ENCODE measurements at places on chromosomes 6 and 20. TPM values are rescaled to one million over a fixed set of nuclear protein-coding genes. Genes with fewer than 3 reads are reported as not detected.

THBD gene
- polyA plus RNA-seq: 1.8 TPM

FILIP1 gene
- polyA plus RNA-seq: 0.60 TPM

ATAT1 gene
- 3.0 TPM for polyA plus RNA-seq

MRPS26 gene
- 61.3 TPM for polyA plus RNA-seq

BTNL2 gene
- not detected for polyA plus RNA-seq

STX11 gene
- 4.2 TPM for polyA plus RNA-seq

FAM217A gene
- 0.03 TPM for polyA plus RNA-seq

BACH2 gene
- 5.6 TPM for polyA plus RNA-seq

LGSN gene
- 0.12 TPM for polyA plus RNA-seq

FBXL4 gene
- 4.9 TPM for polyA plus RNA-seq

DNA sequence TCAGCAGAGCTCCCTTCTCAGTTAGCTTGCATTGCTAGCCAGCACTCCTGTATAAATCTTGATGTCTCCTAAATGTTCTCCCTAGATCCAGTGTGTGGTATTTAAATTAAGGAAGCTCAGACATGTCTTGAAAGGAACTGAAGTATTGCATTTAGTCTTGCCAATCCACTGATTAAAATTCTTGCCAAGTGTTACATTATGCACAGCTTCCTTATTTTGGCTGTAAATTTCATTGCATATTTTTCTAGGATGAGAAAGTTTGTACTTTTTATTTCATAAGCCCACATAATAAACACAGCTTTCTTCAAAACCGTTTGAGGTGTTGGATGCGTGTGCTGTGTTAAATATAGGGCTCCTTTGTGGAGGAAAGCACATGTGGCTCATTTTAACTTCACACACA, 329.8 kb upstream of the FLRT3 start:
- H3K4me3 ChIP-seq: no peak overlapping the region
- no peak overlapping the region for H3K27ac ChIP-seq
- no peaks in the 10 kb centered on the region for H3K27me3 ChIP-seq
- H3K4me1 ChIP-seq: no peaks in the 10 kb centered on the region
- no peaks in the 10 kb centered on the region for H3K36me3 ChIP-seq

- H3K27me3 ChIP-seq: no peaks in the 10 kb centered on the region
- H3K4me1 ChIP-seq: no peaks in the 10 kb centered on the region
- no peaks in the 10 kb centered on the region for H3K36me3 ChIP-seq
- H3K4me3 ChIP-seq: no peak overlapping the region
- no peak for DNase-seq
Observed at GRCh38 chr20:41981746-41982145, 363.6 kb upstream of the CHD6 start.

DNA sequence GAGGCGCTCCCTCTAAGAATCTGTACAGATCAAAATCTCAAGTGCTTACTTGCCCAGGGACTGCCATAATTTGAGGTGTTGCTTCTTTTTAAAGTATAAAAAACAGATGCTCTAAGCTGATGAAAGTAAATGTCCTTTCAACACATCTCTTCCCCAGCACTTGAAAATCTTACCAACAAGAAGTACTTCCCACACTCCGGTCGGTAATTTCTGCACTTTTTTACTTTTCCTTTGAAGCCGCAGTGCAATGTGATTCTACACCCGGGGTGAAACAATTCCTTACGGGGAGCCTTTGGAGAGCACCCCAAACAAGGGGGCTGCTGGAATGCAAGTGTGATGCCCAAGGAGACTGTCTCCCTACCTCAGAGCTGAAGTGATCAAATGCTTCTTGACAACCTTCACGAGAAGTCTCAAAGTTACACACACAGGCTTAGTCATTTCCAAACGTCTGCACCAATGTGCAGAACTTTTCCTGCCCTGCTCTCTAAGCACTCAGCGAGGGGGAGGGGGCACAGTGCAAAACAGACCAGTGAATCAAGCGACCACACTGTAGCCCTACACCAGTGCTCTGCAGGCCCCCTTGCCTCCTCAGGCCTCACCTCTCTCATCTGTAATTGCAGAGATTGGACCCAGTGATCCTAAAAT, 56.7 kb downstream of the ATXN1 start:
- H3K27ac ChIP-seq: peak overlapping the region; percentile 74
- peak overlapping the region; percentile 35 for H3K4me3 ChIP-seq
- no peaks in the 10 kb centered on the region for H3K36me3 ChIP-seq
- H3K4me1 ChIP-seq: no peaks in the 10 kb centered on the region
- no peak for DNase-seq
- no peaks in the 10 kb centered on the region for H3K27me3 ChIP-seq

DNA sequence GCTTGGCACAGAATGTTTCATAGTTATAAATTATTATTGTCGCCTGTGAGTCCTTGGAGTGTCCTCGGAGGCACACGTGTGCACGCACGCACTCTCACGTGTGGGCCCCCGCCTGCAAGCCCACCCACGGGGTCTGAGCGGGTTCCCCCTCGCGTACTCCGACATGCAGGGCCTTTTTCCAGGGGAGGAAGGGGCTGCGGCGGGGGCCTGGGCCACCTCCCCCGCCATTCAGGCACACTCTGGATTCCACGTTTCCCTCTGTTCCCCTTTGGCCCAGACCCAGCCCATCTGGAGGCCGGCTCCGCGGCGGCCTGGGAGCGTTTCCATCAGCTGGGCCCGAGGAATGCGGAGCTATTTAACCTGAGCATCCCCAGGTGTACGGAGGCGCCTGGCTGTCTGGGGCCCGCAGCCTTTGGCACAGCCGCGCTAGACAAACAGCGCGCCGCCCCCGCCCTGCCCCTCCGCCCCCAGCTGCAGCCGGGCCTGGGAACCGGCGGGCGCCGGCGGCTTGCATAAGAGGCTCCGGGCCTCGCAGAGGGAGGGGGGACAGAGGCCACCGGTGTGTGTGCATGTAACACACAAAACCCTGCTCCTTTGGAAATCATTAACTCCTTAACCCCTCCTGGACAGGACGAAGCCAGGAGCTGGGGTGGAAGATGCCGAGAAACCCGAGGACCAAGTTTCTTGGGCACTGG, 3.3 kb downstream of the ID1 start:
- peak overlapping the region; percentile 91 for H3K27ac ChIP-seq
- H3K4me1 ChIP-seq: peaks cover 31% of the 10 kb centered on the region
- peaks cover 23% of the 10 kb centered on the region for H3K27me3 ChIP-seq
- no peak overlapping the region for H3K4me3 ChIP-seq

GRCh38 chr6:34053721-34054120, 92.2 kb downstream of the GRM4 start:
- no peaks in the 10 kb centered on the region for H3K36me3 ChIP-seq
- H3K27ac ChIP-seq: no peak overlapping the region
- no peaks in the 10 kb centered on the region for H3K27me3 ChIP-seq
- H3K4me3 ChIP-seq: no peak overlapping the region
- DNase-seq: no peak

- no peaks in the 10 kb centered on the region for H3K27me3 ChIP-seq
- DNase-seq: no peak
- no peaks in the 10 kb centered on the region for H3K4me1 ChIP-seq
- no peaks in the 10 kb centered on the region for H3K36me3 ChIP-seq
- no peak overlapping the region for H3K27ac ChIP-seq
Observed at GRCh38 chr6:170201361-170201760, 89.5 kb downstream of the DLL1 start.

- no peak overlapping the region for H3K4me3 ChIP-seq
- H3K4me1 ChIP-seq: no peaks in the 10 kb centered on the region
- no peaks in the 10 kb centered on the region for H3K36me3 ChIP-seq
- no peak overlapping the region for H3K27ac ChIP-seq
Observed at GRCh38 chr6:123770247-123770949, 33.3 kb upstream of the NKAIN2 start.

GRCh38 chr6:127515234-127515793, 3.8 kb downstream of the MTCL3 start:
- H3K4me1 ChIP-seq: no peaks in the 10 kb centered on the region
- DNase-seq: no peak
- H3K4me3 ChIP-seq: peak overlapping the region; percentile 71
- H3K36me3 ChIP-seq: no peaks in the 10 kb centered on the region
- H3K27me3 ChIP-seq: peaks cover 23% of the 10 kb centered on the region

- DNase-seq: no peak
- H3K4me3 ChIP-seq: no peak overlapping the region
- no peaks in the 10 kb centered on the region for H3K4me1 ChIP-seq
- H3K36me3 ChIP-seq: peaks cover 91% of the 10 kb centered on the region
- H3K27ac ChIP-seq: no peak overlapping the region
Observed at GRCh38 chr6:17663226-17663625, 43.5 kb downstream of the NUP153 start.

DNA sequence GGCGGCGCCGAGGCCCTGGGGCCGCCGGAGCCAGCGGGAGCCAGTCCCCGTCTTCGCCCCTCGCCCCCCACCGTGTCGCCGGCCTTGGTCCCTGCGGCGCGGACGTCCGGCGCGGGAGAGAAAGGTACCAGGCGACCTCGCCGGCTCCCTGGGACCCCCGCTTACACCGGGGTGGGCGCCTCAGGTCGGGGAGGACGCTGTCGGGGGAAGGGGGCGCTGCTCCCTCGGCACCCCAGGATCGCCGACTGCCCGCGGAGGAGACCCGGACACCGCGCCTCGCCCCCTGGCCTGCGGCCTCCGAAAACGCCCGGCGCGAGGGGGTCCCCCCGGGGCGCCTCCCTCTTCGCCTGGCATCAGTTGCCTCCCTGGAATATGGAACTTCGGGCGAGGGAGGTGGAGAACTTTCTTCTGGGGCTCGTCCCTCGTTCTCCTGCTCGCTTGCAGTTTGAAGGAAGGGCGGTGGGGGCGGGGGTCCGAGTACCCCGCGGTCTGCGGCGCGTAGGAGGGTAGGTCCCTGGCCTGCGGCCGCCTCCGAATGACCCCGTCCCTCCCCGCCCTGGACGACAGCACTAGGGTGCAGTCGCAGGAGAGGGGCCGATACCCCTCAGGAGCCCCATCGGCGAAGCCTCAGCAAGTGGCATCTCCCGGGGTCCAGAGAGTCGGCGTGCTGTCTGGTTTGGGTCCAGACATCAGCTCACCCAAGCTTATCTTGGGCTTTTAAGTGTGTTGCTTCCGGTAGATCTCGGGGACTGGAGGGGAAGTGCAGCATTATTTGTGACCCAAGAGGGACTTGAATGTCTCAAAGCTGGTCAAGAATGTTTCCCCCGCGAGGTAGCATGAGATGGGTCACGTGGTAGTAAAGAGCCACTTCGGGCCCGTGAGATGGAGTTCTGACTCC, 549 bp downstream of the ANKRD6 start:
- peak overlapping the region; percentile 94 for H3K4me3 ChIP-seq
- no peaks in the 10 kb centered on the region for H3K4me1 ChIP-seq
- no peak overlapping the region for H3K27ac ChIP-seq

DNA sequence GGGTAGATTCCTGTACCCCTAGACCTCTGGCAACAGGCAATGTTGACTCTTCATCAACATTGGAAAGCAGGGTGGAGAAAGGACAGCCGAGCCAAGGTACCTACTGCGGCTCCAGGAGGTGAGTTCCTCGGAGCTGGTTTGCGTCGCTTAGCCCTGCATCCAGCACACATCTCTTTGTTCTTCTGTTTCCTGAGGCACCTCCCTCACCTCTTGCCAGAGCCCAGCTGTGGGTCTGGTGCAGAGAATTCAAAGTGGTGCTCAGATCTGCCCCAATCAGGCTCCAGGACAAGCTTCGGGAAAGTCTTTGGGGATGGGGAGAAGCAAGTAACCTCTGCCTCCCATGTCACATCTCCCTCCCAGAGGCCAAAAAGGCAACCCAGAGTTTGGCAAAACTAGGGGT, 2.2 kb downstream of the KCNG1 start:
- H3K4me3 ChIP-seq: no peak overlapping the region
- H3K4me1 ChIP-seq: no peaks in the 10 kb centered on the region
- no peak overlapping the region for H3K27ac ChIP-seq
- peaks cover 48% of the 10 kb centered on the region for H3K27me3 ChIP-seq
- no peaks in the 10 kb centered on the region for H3K36me3 ChIP-seq

- H3K27me3 ChIP-seq: no peaks in the 10 kb centered on the region
- H3K4me3 ChIP-seq: no peak overlapping the region
- H3K4me1 ChIP-seq: no peaks in the 10 kb centered on the region
- H3K36me3 ChIP-seq: no peaks in the 10 kb centered on the region
- H3K27ac ChIP-seq: no peak overlapping the region
- no peak for DNase-seq
Observed at GRCh38 chr6:79385333-79385732, 150.9 kb upstream of the HMGN3 start.

DNA sequence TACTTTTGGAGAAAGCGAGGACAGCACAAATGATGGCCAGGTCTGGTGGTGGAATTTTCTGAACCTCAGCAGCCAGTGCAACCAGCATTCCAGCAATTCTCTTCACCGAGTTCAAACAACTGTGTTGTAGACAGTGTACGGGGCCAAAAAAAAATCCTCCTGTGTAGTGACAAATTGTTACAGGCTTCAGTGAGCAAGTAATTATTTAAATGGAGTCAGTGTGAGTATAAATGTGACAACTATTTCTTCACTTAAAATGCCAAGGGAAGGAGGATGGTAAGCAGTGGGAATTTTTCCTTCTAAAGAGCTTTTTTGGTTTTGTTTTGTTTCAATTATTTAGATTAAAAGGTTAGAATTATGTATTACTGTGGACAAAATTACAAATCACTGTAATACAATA, 154.1 kb downstream of the TMEM242 start:
- no peak overlapping the region for H3K4me3 ChIP-seq
- peaks cover 25% of the 10 kb centered on the region for H3K36me3 ChIP-seq
- H3K27ac ChIP-seq: no peak overlapping the region
- DNase-seq: no peak
